NCI-H187 (cell line): ENCODE measurements at places on chromosomes 11 and 22.

GRCh38 chr22:19909350-19910179 is 32.0 kb upstream of the COMT start:
- DNase-seq: no peak

GRCh38 chr11:133718831-133719230 is 126.5 kb downstream of the SPATA19 start:
- DNase-seq: no peak

DNA sequence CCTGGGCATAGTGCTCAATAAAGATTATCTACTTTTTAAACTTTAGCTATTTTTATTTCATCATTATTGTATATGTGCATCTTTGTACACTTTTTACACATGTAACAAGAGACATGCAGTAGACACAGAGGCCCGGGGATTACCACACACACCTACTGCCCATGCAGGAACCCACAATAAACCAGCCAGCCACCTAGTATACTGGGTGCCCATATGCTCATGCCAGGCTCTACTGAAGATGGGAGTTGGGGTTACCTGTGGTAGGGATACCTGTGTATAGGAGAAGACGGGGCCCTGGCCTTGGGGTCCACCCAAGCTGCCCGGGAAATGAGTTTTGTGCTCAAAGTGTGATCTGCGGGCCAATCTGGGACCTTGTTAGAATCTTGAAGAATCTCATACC is 31.2 kb upstream of the P2RY2 start:
- DNase-seq: no peak

DNA sequence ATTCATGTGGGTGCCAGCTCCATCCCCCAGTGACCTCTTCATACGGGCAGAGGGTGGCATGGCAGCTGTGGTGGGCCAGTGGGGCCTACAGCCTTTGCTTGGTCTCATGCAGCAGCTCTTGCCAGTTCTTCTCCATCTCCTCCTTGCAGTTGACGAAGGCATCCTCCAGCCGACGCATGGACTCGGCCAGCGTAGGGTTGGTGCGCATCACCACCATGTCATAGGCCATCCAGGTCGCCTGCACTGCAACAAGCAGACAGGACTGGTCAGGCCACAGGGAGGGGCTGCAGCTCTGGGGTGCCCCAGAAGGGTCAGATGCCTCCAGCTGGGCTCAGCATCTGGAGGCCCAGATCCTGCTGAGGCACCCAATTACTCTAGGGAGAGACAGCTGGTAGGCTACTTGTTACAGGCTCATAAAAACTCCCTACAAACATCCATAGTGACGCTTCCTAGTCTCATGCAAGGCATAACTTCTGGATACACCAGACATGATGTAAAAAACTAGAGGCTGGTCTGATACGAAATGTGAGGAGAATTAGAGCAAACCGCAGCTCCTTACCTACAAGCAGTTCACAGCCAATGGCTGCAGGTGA is 5.6 kb downstream of the KLHDC7B start:
- DNase-seq: no peak

GRCh38 chr22:26617271-26618199 is at the start of gene CRYBB1:
TSS of gene CRYBB1 (minus strand) at chr22:26618027. CDS start at chr22:26616319, 1,708 bp downstream.
- DNase-seq: no peak

DNA sequence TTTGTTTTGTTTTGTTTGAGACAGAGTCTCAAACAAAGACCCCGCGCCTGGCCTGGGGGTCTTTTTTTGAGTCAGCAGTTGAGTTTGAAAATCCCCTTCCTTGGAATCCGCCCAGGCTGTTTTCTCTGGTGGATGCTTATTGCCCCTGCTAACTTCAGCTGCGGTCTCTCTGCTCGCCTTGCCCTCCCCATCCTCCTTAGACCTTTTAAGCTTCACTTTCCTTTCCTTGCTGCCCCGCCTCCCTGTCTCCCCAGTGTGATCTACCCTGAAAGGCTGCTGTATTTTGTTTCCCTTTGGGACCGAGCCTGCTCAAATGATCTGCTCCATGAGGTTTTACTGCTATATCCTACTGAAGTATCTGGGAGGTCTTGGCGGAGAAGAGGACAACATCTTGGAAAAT is 2.5 kb downstream of the USP18 start:
- DNase-seq: no peak

DNA sequence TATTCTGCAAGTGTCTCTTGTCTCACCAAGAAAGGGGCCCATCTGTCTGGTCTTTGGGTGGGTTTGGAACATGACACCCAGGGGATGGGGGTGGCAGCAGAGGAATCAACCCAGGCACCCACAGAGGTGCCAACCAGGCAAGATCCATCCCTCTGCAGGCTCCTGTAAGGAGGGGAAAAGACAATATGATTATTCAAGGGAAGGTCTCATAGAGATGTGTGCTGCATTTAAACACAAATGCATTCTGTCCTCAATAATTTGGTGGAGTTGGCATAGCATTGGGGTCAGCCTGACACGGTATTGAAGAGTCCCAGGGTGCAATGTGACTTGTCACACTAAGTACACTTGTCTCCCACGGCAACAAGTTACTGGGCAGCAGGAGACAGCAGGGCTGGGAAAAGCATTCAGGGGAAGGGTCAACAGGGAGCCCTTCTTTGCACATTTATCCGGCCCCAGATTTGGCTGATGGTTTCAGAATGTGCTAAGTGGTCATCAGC is 33.1 kb upstream of the SPON1 start:
- no peak for DNase-seq

GRCh38 chr11:76785513-76785912 is 2.4 kb downstream of the TSKU start:
- DNase-seq: no peak

DNA sequence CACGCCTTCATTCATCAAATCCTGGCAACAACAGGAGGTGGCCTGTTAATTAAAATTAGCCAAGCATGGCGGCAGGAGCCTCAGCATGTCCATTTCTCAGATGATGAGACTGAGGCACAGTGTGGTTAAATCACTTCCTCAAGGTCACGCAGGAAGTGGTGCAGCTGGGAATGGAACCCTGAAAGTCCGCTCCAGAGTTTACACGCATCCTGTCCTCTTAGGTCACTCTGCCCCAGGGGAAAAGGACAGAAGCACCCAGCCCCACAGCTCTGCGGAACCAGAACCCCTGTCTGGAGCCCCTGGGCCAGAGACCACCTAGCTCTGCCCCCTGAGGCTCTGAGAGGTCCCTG is 19.6 kb downstream of the RPL3 start:
- DNase-seq: no peak
